Stimulated activated CD4-positive, alpha-beta T cell treated with anti-CD3 and anti-CD28 coated beads, Interleukin-1b, Interleukin-23, amount 100 ng/mL, for 1 hour (primary cell): ENCODE measurements at places on chromosomes 4 and X.

GRCh38 chrX:40349251-40349650 lies 231.5 kb upstream of the ATP6AP2 start:
- DNase-seq = no peak

GRCh38 chr4:176438401-176438800 lies 118.6 kb downstream of the SPCS3 start:
- no peak for DNase-seq

DNA sequence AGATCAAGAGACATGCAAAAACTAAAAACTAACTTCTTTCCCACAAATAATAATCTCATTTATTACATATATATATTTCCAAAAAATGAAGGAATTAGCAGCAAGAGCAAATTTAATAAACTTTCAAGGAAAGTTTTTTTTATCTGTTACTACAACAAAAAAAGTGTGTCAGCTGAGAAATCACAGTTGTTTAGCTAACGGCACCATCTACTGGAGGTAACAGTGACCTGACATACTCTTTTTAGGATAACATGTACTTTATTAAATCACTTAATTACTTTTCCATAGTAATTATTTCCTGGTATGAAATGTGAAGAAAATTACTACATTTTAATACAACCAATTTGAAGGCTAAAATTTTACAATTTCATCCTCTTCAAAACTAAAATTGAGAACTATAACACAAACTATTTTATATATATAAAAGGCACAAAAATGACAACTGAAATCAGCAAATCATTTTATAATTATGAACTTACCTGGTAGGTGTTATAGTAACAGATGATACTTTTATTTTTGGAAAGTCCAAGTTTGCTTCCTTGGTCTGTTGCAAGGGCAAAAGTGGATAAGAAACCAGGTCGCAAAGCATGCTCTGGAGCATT lies 9.1 kb downstream of the LAMTOR3 start:
- DNase-seq = no peak

DNA sequence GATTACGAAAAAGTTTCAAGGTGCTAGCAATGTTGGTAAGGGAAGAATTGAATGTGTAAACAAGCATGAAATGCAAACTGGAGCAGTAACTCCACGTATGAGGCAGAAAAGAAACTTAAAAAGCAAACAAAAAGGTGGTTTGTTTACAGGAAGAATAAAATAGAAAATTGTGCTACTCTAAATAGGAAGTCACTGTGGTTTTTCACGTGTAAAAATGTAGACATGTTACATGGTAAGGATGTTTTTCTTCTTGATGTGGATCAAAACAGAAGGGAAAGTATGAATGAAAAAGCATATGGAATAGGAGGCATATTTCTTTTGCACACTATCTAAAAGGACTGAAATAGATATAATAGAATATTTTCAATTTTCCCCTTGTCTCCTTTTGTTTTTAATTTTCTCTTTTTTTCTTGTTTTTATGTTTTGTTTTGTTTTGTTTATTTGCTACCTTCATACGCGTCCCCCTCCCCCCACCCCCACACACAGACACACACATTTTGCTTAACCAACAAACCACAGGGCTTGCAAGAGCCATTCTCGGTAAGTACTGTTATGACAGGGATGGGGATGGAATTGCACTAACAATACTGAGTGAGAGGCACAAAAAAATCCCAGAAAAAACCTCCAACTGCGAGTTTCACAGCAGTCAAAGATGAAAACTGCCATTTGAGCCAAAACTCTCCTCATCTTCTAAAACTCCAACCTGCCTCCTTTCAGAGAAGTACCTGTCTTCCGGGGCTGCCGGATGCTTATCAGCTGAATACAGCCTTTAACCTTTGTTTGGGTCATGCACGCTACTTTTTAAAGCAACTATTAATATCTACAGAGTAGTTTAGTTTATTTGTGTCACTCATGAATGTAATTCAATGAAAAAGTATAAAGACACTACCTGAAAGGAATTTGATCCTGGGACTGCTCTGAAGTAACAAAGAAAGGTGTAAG lies 135.8 kb downstream of the IL15 start:
- no peak for DNase-seq

DNA sequence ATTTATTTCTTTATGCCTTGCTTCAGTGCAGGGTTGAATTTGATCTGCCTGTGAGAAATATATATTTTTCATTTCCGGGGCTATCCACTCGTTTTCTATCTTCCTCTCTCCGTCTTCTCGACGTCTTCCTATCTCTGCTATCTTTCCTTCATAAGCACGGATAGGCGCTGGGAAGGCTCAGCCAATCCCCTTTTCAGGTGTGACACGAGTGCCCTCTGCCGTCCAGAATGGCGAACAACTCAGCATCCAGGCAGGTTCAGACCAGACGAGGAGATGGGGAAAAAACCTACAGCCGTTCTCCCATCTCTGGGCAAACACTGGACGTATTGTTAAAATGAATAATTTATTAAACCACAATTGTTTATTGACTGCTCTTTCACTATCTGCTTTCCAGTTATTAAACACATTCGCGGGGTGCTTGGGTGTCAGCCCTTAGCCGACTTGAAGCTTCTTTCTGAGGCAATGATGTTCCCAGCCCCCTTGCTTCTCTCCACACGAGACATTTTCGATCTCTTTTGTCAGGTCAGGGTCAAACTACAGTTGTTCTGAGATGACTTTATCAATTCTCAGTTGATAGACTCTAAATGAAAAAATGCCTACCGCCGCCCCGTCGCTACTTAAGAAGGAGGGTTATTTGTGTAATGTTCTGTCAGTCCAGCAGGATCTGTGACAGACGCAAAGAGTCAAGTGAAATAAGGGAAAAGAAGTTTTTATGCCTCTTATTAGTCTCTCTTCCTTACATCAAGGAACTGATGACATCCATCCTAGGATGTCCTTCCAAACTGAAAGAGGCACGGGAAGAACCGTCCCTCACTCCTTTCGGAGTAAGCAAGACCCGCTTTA lies 96.3 kb upstream of the NOCT start:
- no peak for DNase-seq

DNA sequence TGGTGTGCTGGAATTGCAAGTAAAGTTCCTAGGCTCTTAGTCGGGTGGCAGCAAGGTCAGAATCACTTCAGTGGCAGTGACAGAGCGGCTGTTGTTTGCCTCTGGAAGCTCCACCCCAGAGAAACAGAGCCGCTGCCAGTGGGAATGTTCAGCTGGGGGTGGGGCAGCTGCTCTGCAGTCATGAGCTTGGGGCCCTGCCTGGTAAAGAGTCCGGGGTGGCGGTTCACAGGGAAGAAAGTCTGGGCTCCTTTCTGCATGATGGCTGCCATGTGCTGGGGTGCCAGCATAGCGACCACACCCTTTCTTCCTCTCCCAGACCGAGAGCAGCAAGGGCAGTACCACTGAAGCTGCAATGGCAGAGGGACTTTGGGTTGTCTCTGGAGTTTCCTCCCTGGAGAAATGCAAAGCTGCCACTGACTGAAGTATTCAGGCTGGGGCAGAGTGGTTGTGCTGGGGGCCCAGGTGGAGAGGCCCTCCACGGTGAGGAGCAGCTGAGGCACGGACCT lies 108.8 kb upstream of the CENPE start:
- DNase-seq = no peak

GRCh38 chr4:92163348-92163747 lies 140.4 kb upstream of the GRID2 start:
- DNase-seq = no peak

DNA sequence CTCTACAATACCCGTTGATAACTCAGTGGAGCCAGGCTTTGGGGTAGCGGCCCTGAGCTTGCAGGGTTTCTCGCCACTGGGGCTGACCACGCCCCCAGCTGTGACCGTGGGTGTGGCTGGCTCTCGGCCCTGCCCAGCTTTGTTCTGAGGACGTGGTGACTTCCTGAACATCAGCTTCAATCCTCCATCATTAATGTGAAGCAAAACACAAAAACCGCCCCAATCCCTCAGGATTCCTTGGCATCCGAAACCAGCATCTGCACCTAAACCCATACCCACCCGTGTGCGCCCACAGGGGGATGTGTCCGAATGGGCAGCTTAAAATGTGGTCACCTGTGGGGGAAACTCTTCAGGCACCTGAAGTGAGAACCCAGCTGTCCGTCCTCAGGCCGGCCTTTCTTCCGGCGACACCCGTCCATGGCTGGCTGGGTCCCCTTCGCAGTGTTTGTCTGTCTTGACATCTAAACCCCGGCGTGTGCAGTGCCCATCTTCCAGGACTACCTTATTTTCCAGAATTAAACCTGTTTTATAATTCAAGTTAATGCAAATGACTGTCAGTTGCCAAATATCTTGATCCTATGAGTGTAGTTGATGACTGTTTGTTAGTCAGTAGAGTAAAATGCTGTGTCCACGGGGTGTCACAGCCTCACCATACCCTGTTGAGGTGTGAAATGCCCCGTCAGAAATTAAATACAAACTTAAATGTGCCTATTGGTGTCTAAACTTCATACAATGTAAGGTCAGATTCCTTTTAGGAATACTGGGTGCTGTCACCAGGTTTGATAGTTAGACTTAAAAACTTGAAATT lies 27.3 kb downstream of the NELFA start:
- DNase-seq = no peak

DNA sequence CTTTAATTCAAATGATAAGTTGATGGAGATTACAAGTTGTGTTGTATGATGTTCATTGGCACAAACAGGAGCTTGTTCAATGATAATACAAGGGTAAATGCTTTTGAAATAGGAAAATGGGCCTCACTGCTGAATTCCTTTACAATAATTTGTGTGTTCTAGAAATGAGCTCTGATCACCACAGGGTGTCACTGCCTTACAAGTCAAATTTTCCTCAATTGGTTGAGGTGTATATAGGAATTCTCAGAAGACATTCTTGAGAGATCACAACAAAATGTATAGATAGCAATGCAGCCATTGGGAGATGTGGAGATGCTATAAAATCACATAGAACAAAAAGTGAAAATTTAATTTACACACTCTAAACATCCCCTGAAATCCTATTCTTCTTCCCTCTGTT lies 49.6 kb downstream of the KLF8 start:
- no peak for DNase-seq

DNA sequence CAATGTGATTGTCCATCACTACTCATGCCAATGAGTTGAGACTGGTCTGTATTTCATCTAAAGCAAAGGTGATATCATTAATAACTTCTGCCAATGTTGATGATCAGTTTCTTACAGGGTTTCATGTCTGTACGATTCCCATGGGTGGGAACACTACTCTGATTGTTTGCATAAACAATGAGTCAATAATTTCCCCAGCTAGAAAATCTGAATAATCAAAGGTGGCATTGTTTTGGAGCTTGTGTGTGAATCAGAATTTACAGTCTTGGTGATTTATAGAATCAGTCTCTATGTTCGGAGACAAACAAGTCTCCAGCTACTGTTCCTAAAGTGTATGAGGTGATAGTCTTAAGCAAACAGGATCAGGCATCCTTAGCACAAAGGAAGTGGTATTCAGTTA lies 35.5 kb upstream of the PARM1 start:
- no peak for DNase-seq

DNA sequence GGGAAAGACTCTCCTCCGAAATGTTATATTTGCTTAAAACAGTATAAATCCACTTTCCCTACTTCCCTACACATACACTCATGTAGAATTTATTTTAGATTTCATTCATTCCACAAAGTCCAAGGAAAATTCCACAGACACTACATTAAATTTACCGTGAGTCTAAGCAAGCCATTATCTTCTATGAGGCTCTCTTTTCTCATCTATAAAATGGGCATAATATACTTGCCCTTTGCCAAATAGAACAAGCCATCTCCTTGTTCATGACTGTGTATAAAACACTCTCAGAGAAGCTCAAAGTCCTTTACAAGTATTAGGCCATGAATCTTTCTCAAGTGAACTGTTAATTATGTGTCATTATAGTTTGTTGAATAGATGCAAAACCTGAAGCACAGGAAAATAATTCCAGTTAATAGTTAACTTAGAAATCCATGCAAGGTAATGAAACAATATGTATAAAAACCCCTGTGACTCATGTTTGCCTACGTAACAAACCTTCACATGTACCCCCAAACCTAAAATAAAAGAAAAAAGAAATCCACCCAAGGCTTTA lies 10.7 kb downstream of the TEC start:
- no peak for DNase-seq

DNA sequence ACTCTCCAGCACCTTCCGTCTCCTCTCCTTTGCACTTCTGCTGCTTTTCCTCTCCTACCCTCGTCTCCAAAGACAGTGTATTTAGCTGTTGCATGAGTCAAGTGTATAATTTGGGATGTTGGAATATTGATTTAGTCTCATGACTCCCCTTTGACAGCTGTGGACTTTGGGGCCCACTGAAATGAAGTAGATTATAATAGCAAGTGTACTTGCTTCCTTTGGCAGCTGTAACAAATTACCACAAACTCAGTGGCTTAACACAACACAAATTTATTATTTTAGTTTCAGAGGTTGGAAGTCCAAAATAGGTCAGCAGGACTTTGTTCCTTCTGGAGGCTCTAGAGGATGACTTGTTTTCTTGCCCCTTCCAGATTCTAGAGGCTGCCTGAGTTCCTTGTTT lies 29.5 kb upstream of the MSL3 start:
- no peak for DNase-seq

GRCh38 chr4:152747444-152747843 lies 32.1 kb downstream of the TIGD4 start:
- DNase-seq = no peak

- no peak for DNase-seq
Measured at GRCh38 chr4:177667687-177668086, 225.4 kb upstream of the AGA start.

GRCh38 chr4:6377626-6378492 lies 94.6 kb downstream of the PPP2R2C start:
- no peak for DNase-seq
